ENCODE measurements at places on chromosomes 1 and 21.
A peak's percentile ranks its signal among the peaks of the same experiment; 100 is the strongest.

GRCh38 chr1:24117722-24118409 is 5.9 kb upstream of the MYOM3 start:
- no peak for DNase-seq

DNA sequence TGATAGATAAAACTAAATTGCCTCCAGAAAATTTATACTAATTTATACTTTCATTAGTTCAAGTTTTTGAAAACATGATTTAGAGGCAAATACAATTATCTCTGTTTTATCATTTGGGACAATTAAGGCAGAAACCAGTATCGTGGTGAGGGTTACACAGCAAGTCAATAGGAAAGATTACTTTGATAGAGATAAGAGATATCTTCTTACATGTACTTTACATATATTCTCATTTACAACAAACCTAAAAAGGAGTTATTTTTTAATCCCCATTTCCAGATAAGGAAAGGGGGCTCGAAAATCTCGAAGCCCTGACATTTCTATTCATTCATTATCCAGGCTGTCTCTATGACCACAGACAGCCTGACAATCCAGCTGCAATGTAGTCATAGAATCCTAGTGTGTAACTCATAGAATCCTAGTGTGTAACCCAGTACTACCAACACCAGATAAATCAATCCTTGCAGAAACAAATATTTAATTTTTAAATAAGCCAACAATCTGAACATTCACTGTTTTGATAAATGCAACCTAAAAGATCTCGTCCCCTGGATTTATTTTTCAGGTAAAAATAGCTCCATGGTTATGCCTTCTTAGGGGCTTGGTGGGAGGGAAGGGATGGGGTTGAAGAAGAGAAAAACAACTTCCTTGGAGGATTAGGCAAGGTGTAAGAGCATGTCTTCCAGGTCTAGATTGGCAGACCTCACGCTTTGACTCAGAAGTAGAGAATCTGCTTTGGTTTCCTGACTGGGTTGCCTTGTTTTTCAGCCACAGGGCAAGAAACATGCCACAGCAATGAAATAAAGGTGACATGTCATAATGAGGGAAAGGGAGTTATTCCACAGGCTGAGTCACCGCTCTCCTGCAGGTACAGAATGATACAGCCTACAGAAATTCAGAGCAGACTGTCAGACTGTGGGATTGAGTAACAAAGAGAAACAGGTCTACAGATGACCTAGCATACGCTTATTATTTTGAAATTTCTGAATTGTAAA is 45.6 kb downstream of the IRF2BP2 start:
- no peak for DNase-seq

GRCh38 chr1:200316148-200316803 is 93.6 kb downstream of the ZNF281 start:
- DNase-seq = no peak

DNA sequence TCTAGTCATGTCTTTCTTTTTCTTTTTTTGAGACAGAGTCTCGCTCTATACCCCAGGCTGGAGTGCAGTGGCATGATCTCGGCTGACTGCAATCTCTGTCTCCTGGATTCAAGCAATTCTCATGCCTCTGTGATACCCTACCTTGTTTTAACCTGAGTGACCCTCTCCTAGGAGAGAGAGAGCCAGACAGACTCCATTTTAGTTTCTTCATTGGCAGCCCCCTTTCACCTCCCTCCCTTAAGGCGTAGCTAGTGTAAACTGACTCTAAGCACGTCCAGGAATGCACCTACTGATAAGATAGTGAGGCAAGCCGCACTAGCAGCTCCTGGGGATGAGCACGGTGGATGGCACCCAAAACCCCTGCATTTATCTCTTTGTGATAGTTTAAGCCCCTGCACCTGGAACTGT is 5.2 kb upstream of the PKNOX1 start:
- no peak for DNase-seq

DNA sequence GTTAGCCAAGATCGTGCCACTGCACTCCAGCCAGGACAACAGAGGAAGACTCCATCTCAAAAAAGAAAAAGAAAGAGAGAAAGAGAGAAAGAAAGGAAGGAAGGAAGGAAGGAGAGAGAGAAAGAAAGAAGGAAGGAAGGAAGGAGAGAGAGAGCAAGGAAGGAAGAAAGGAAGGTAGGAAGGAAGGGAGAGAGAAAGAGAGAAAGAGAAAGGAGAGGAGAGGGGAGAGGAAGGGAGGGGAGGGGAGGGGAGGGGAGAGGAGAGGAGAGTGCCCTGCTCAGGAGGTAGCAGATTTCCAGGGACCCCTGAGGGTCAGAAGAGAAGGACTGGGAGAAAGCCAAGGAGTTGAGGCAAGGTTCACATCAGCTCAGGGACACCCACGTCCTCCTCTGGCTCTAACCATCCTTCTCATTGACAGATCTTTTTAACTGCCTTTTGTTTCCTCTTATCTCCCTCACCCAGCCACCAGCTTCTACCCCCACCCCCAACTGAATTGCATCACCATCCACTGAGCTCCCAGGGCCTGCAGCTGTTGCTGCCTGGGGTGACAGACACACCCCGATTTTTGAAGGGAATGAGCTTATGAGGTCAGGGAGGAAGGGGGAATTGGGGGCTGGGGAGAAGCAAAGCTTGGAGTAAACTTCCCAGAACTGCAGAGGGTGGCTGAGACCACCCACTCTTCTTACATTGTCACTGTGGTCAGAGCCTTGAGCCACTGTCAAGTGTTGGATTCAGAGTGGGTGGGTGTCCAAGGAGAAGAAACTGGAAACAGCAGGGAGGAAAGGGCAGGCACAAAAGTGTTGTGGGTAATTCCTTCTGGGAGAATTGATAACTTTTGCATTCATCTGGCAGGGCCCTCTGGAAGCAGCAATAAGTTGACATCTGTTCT is 91.6 kb downstream of the GLUL start:
- no peak for DNase-seq

DNA sequence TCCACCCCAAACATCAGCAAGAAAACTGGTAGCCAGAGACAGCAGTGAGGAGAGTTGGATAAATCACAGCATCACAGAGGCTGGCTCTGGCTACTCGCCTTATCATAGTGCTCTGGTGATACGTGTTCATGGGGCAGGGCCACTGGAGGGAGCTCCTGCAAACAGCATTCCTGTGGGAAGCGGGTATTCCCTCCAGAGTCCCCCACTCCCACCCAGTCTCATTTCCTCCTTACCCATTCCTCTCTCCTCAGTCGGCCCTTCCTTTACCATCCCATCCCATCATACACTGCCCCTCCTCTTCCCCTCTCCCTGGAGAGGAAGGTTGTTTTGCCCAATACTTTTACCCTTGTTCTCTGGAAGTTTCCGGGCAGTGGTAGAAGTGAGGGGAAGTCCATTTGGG is 7.1 kb downstream of the NHLH2 start:
- no peak for DNase-seq

- DNase-seq = peak; percentile 5
These were observed 32.0 kb downstream of the RSPH1 start for GRCh38 chr21:42463861-42464515.

All from cerebellar cortex (tissue), 1 donor.